ENCODE measurements at places on chromosomes 7 and 10.

DNA sequence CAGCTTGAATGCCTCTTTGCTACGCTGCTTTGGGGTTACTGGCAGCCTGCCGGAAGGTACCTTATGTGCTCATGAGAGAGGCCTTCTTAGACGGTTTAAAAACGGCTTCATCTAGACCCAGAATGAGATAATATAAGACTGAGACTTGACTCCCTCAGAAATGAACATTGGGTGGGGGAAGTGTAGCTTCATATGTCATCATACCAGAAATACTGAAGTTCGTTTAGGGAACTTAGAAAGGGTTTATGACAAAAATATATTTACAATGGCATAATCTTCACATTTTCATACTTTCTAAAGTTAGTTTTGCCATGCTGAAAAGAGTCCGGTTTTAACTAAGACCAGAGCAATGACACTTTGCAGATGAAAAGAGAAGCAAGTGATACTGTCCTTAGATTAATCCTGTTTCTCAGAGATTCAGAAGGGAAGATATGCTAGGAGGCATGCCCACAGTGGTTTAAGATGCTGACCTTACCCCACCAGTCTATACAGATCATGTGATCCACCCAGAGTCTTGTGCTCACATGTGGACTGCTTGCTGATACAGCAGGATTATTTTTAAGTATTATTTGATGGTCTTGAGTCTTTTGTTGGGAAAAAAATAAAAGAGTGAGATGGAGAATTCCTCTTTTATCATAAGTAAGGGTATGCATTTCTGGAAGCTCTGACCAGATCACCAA is 40.8 kb upstream of the HGF start:
- DNase-seq = no peak

- DNase-seq = no peak
Measured at GRCh38 chr7:114741911-114742310, 180.0 kb upstream of the MDFIC start.

DNA sequence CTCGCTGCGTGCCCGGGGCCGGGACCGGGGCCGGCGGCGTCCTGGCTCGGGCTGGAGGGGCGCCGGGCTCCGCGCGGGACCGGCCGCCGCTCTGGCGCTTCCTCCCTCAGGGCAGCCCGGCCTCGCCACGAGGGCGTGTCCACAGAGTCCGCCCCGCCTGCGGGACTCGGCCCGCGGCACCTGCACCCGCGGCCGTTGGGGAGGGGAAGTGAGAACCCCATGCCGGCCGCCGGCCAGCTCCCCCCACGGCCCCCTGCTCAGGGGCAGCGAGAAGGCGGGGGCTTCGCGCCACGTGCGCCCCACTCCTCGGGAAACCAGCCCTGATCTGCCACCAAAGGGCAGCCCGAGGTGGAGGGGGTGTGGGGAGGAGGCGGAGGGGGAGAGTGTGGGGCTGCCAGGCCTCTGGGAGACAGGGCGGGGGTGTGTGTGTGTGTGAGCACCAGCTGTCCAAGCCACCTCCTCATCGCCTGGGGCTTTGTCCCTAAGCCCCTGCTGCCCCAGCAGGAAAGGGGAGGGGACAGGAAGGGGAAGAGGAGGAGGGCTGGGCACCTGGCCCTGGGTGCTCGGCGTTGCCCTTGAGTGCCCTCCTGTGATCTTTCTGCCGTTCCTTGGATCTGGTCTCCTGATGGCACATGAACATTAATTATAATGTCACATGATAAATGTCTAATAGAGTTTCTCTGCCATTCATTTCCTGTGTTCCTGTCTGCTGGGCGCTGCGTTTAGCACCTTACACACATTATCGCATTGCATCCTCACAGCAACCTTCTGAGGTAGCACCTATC is at the start of gene PIK3AP1:
Gene PIK3AP1 (minus strand): TSS at position 93 of the 785 bp plus-strand sequence. CDS start 120 bp downstream, outside the sequence.
- DNase-seq = no peak

DNA sequence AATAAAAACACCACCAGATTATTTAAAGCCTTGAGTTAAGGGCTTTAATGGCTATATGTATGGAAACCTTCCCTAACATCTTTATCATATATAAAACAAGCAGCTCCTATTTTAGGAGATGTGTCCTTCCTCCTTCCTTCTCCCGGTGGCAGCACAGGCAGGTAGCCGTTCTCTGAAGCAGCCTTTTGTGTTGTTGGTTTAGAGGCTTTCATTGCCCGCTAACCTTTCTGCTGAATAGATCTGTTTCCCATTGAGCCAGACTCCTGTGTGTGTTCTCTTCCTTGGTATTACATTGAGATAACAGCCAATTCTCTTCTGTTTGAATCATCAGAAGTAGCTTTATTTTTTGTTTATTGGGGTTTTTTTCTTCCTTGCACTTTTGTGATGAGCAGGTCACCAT is 131.3 kb downstream of the CACNB2 start:
- DNase-seq = no peak

GRCh38 chr10:19579761-19580545 is 236.3 kb upstream of the PLXDC2 start:
- DNase-seq = no peak

DNA sequence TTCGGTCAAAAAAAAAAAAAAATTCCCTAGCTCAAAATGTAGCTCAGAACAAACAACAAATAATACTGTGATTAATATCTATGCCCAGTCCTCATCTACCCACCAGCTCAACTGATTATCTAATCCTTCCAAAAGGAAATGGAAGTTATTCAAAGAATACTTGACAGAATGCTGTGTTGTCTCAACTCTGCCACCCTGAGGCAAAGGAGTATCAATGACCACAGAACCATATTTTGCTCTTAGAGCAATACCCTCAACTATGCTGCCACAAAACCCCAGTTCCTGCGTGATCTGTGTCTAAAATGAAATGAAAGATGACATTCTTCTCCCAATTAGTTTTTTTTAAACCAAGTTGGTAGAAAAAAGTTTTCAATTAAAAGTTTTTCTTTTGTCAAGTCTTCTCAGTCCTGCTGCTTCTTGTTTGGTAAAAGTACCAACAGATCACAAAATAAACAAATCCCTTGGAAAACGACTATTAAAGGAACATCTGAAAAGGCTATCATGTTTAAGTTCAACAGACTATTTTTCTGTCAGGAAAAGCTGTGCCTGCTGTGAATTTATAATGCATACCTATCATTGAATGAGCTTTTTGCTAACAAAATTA is 21.6 kb downstream of the RBM28 start:
- DNase-seq = no peak

DNA sequence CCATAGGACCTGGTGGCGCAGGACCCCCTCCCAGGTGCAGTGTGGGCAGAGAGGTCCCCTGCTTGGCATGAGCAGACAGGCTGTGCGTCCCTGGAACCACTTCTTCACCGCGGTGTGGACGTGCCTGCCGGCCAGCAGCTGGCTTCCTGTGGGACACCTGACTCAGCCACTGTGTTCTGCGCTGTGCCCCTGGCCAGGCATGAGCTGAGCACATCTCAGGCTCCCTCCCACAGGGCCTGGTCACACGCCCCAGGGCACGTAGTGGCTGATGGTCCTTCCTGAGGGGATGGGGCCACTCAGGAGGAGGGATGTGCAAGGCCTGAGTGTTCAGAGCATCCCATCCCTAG is 3.5 kb upstream of the DEPP1 start:
- no peak for DNase-seq

DNA sequence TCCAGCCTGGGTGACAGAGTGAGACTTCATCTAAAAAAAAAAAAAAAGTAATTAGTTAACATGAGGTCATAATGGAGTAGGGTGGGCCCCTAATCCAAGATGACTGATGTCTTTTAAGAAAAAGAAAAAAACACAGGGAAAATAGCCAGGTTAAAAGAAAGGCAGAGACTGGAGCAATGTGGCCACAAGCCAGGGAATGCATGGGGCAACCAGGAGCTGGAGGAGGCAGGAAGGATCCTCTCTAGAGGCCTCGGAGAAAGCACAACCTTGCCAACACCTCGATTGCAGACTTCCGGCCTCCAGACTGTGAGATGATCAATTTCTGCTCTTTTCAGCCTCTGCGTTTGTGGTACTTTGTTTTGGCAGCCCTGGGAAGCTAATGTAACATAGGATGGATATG is 121.5 kb downstream of the ITIH5 start:
- no peak for DNase-seq

DNA sequence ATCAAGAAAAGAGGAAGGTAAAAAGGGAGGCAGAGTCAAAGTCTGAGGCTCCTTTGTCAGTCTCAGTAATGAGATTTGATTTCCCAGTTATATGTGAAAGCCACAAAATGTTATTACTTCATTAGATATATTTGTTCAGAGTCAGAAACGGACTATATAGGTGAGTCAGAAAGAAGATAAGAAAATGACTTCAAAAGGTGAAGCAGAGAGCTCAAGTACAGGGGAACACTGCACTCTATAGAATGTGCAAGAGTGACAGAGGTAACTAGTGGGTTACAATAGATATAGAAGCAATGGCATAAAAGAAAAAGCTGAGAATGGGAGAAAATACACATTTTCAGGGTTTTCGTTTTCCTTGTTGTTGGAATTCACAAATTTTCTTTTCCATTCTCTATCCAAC is 43.3 kb downstream of the DGKB start:
- no peak for DNase-seq

GRCh38 chr10:70358446-70358845 is 24.0 kb downstream of the LRRC20 start:
- DNase-seq = no peak

DNA sequence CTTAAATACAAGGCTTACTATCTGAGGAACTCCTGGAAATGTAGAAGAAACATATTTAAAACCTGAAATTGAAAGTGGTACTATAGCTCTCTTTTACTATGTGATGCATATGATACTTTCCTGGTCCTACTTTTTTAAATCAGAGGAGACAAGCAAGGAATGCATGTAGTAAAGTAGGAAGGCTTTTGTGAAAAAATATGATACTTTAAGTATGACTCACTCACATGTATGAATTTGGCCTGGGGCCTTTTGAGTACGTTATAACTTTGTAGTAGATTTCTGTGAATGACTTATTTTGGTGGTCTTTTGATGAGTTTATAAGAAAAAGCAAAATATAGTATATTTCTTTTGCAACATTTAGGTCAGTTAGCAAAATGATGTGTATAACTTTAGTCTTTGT is 53.8 kb downstream of the TAX1BP1 start:
- DNase-seq = no peak

DNA sequence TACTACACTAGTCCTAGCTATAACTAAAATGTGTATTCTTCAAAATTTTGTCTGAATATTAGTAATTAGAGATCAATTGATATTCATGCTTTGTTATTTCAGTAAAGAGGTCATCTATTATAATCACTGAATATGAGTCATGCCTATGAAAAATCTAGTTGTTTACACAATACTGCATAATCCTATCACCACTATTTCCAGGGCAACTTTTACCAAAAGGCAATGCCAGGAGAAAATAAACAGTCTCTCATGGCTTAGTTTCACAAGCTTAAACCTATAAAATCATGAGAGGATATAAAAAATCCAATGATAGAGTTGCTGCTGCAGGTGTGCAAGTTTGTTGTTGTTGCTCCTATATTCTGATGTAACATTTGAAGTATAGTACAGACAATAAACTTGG is 149.9 kb upstream of the COL1A2 start:
- DNase-seq = no peak

DNA sequence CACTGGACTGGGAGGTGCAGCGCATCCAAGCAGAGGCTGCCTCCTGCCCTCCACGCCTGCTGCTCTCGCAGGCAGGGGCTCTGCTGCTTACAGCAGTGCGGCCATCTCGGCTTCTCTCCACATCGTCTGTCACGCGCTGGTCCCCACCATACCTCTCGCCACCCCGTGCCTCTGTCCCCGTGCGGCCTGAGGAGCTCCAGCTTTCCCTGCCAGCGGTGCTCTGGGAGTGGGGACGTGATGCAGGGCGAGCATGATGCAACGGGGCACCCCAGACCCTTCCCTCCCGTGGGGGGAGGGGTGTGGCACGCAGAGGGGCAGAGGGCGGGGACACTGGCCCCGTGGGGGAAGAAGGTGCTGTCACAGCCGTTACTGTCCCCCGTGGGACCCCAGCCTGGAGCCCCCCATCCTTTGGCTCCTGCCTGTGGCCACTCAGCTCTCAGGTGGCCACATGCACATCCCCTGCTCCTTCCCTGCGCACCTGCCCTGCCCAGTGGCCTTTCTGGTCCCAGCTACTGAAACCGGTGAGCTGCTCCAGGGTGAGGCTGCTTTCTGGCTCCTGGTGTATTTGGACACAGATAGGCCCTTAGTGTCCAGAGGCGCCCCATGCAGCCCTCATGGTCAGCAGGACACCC is 9.0 kb downstream of the GET4 start:
- no peak for DNase-seq

DNA sequence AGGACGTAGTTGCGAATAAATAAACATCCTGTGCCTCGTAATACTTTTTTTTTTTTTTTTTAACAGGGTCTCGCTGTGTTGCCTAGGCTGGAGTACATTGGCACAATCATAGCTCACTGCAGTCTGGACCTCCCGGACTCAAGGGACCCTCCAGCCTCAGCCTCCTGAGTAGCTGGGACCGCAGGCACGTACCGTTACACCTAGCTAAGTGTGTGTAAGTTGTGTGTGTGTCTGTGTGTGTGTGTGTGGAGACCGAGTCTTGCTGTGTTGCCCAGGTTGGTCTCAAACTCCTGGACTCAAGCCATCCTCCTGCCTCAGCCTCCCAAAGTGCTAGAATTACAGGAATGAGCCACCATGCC is 573 bp upstream of the PON2 start:
- DNase-seq = no peak

GRCh38 chr7:131007439-131008330 is 273.7 kb upstream of the KLF14 start:
- DNase-seq = no peak

DNA sequence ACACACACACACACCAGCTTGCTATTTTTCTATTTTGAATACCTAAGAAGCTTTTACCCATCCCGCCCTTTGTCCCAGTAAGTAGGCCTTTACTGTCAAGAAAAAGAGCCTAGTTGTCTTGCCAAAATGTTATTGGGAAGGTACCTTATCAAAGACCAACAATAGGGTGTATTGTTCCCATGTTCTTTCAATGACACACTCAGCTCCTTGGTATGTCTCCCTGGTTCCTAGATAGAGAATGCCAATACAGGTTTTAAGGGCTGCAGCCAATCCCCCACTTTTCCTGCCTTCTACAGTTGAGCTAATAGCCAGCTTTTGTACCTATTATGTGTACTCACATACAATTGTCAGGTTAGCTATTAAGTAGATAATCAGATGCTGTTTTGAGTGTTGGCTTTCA is 92.0 kb upstream of the LRRTM3 start:
- no peak for DNase-seq

DNA sequence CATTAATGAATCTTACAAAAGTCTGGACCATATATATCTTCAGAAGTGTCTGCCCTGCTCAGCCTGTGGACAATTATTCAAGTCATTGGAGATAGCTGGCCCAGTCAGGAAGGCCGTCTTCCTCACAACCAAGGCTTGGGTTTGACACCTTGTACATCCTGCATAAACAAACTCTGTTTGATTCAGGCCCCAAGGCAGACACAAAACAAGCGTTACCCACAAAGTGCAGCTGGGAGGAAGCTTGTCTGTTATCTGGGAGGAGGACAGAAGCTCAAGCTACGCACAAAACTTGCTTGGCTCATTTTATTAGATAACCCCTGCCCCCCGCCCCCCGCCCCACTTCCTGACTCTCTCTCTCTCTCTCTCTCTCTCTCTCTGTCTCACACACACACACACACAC is 166.9 kb upstream of the WDR11 start:
- DNase-seq = no peak

DNA sequence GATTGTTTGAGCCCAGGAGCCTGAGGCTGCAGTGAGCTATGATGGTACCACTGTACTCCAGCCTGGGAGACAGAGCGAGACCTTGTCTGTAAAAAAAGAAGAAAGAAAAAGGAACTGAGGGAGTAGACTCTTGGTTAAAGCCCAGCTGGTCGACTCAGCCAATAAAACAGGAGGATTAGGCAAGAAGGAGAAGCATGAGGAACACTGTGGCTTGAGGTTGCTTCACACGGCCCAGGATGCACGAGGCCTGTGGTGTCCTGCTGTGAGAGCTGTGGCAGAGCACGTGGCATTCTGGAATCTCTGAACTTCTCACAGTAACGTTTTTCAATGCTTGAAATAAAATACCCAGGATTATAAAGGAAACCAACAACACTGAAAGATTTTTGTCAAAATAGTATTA is 93.3 kb downstream of the CUL2 start:
- no peak for DNase-seq

All from omental fat pad (tissue), 4 donors.